ENCODE measurements at places on chromosomes 5 and 9. TPM values are rescaled to one million over a fixed set of nuclear protein-coding genes. Genes with fewer than 3 reads are reported as not detected.

Gene INSL6
- total RNA-seq = not detected

GRCh38 chr5:160641405-160641804 is 210.6 kb downstream of the ATP10B start:
- no peak overlapping the region for H3K27ac ChIP-seq
- DNase-seq = no peak
- H3K4me1 ChIP-seq = no peaks in the 10 kb centered on the region
- H3K36me3 ChIP-seq = no peaks in the 10 kb centered on the region
- H3K27me3 ChIP-seq = no peaks in the 10 kb centered on the region

DNA sequence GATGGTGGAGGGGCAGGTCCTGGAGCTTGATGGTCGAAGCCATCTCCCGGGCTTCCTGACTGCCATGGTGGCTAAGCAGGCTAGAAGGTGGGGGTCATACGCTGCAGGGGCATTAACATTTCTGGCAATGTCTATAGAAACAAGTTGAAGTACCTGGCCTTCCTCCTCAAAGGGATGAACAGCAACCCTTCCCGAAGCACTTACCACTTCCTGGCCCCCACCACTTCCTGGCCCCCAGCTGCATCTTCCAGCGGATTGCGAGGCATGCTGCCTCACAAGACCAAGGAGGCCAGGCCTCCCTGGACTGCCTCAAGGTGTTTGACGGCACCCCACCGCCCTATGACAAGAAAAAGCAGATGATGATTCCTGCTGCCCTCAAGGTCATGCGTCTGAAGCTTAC is 97.0 kb upstream of the MOCS2 start:
- H3K4me3 ChIP-seq = no peak overlapping the region
- H3K4me1 ChIP-seq = no peaks in the 10 kb centered on the region
- H3K27me3 ChIP-seq = no peaks in the 10 kb centered on the region

DNA sequence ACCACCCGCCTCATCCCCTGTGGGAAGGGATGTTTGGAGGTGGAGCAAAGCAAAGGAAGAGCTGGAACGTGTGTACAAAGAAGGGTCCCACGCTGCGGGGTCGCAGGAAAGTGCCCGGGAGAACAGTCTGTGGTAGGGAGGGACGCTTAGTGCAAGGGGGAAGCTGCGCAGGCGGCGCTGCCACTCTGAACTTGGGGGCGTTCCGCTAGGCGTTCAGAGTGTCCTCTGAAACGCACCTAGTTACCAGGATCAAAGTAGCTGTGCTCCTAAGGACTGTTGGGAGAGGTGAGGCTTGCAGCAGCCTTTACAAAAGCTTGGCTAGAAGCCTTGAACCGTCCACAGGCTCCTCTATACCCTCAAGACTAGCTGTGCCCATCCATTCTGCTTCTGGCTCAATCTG is 29.3 kb upstream of the PDE8B start:
- H3K27ac ChIP-seq = no peak overlapping the region
- no peaks in the 10 kb centered on the region for H3K36me3 ChIP-seq
- peaks cover 21% of the 10 kb centered on the region for H3K27me3 ChIP-seq
- no peak overlapping the region for H3K4me3 ChIP-seq
- H3K4me1 ChIP-seq = peaks cover 17% of the 10 kb centered on the region
- no peak for DNase-seq
